ENCODE measurements at places on chromosomes 2 and 18. TPM values are rescaled to one million over a fixed set of nuclear protein-coding genes. Genes with fewer than 3 reads are reported as not detected.

Gene GAL3ST2
- total RNA-seq: not detected

DNA sequence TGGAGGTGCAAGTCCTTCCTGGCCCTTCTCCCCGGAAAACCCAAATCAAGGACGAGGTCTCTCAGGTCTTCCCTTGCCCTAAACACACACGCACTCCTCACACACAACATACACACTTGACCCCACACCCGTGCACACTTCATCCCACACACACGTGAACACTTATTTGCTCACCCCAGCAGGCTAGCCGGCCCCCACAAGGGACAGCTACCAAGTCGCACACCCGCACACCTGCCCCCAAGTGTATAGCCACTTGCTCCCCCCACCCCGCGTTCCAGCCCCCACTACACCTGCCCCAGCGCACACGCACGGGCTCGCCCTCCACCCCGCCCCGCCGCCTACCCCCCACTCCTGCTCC, 359 bp downstream of the TGFBRAP1 start:
- no peak for DNase-seq

Gene PSMA8
- not detected for total RNA-seq

Gene EVX2
- not detected for total RNA-seq

- DNase-seq: no peak
These were observed at the start of gene NETO1 for GRCh38 chr18:72867746-72868584. TSS of gene NETO1 (minus strand) at chr18:72867987. CDS start at chr18:72867291, 696 bp downstream.

DNA sequence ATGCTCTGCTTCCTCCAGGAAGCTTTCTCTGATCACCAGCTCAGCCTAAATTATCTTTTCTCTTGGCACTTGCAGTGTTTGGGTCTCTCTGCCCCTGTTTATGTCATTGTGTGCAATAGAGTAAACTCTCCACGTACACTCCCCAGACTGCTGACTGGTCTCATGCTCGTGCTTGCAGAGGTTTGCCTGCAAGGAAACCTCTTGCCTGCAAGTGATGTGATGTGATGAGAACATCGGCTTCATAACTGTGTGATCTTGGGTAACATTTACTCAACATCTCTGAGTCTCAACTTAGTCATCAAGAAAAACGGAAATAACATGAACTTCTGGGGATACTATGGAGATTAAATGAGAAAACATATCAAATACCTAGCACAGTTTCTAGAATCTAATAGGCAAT, 92.3 kb downstream of the BIN1 start:
- no peak for DNase-seq

Data from HT-29 (cell line).